Cardiac septum (tissue), 1 donor: ENCODE measurements at places on chromosomes 5 and 9.

GRCh38 chr9:113999256-114000062, 78.6 kb downstream of the AMBP start:
- DNase-seq, result peak; percentile 56

GRCh38 chr5:40480392-40480791, 199.3 kb upstream of the PTGER4 start:
- no peak for DNase-seq

DNA sequence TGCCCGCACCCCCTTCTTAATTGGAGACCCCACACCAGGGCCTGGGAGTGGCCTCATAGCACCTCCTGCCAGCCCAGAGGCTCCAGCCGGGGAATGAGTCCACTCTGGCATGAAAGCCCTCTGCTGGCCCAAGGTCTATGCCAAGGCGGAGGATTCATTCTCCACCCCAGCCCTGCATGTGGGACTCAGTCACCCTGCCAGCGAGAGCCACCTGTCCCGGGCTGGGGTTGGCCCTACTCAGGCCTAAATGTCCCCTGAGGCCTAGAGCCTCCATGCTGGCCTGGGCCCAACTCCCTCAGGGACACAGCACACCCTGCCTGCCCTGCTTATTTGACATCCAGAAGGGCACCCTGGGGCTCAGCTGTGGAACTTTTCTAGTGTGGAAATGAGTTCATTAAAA, 1.0 kb upstream of the RAPGEF1 start:
- no peak for DNase-seq

DNA sequence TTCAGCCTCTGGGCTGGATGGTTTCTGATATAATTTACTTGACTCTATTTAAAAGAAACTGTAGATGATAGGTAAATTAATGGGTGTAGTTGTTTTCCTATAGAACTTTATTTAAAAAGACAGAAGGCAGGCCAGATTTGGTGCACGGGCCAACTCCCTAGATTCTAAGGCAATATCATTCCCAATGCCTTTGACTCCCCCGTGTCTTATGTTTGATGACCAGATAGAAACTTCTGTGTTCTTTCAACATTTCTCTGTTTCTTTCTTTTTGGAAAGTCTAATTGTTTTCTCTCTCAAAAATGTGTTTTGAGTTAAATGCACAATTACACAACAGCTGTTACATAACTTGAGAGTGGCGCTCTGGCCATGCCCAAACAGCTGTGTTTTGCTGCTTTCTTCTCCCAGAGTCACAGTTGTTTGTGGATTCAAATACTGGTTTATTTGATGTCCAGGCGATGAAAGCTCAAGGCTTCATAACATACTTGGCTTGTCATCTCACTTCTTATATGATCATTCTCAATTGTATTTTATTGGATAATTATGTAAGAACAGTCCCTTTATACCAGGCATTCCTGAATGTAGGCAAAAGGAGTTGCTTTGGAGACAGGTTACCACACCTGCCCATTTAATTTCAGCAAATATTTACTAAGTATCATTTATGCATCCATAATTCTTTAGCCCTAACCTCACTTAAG, 1.7 kb upstream of the ALDH1A1 start:
- no peak for DNase-seq

- no peak for DNase-seq
Observed at GRCh38 chr5:103522586-103522985, 40.0 kb downstream of the NUDT12 start.

GRCh38 chr9:13412331-13412730, 132.8 kb upstream of the MPDZ start:
- DNase-seq, result no peak

DNA sequence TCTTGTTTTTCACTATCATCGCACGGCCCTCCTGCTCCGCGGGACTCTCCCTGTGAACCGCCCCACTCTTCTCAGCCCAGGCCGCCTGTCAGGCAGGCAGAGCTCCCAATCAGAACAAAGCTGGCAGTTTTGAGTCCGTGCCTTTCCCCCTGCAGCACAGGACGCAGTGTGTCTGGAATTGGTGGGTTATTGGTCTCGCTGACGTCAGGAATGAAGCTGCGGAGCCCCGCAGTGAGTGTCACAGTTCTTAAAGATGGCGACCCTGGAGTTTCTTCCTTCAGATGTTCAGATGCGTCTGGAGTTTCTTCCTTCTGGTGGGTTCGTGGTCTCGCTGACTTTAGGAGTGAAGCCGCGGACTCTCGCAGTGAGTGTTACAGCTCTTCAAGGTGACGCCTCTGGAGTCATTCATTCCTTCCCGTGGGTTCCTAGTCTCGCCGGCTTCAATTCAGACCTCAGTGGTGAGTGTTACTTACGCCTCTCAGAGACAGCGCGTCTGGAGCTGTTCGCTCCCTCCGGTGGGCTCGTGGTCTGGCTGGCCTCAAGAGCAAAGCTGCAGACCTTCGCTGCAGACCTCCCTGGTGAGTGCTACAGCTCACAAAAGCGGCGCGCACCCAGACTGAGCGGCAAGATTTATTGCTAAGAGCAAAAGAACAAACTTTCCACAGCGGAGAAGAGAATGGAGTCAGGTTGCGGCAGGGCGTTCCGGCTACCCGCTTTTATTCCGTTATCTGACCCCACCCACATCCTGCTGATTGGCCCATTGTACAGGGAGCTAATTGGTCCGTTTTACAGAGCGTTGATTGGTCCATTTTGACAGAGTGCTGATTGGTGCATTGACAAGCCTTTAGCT, 7.4 kb downstream of the ZDHHC11B start:
- DNase-seq, result no peak

DNA sequence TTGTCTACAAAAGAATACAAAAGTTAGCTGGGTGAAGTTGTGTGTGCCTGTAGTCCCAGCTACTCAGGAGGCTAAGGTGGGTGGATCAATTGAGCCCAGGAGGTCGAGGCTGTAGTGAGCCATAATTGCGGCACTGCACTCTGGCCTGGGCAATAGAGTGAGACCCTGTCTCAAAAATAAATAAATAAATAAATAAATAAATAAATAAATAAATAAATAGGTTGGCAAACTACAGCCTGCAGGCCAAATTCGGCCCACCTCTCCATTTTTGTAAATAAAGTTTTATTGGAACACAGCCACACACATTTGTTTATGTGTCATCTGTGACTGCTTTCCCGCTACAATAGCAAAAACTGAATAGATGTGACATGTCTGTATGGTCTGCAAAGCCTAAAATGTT, 9.5 kb downstream of the PTGS1 start:
- no peak for DNase-seq

DNA sequence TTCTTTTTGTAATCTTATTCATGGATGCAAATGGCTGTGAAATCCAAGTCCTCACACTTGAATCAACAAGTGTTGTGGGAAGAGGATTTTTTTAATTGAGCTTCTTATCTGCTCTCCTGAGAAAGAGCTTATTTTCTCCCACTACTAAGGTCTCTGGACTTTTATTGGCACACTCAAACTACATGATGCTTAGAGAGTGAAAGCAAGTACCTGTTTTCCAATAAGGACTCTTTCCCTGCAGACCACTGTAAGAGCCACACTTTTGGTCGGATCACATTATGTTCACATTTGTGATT, 546.4 kb upstream of the ARRDC3 start:
- DNase-seq, result no peak

GRCh38 chr9:4923580-4924544, 61.2 kb upstream of the JAK2 start:
- DNase-seq, result no peak

GRCh38 chr5:120160124-120160895, 303.8 kb upstream of the PRR16 start:
- DNase-seq, result no peak

GRCh38 chr9:127545196-127546124, 66.6 kb upstream of the STXBP1 start:
- no peak for DNase-seq

DNA sequence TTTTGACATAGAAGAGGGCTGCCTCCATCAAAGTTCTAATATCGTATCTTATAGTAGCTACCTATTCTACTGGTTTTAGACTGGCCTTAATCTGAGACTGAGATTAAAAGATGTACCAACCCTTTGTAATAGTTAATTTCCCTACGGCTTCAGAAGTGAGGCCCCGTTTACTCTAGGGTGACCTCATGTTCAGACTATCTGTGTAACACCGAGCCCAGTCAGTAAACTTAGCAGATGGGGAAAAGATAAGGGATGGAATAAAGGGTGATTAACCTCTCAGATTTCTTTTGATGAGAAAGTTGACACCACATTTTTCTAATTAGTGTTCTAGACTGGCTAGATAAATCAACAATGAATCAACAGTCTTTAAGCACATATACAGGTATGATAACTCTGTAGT, 283.1 kb downstream of the KCTD16 start:
- DNase-seq, result no peak

GRCh38 chr9:87910821-87911220, 6.9 kb upstream of the SPATA31C1 start:
- DNase-seq, result no peak

GRCh38 chr9:15670894-15671293, 118.1 kb downstream of the CCDC171 start:
- no peak for DNase-seq

DNA sequence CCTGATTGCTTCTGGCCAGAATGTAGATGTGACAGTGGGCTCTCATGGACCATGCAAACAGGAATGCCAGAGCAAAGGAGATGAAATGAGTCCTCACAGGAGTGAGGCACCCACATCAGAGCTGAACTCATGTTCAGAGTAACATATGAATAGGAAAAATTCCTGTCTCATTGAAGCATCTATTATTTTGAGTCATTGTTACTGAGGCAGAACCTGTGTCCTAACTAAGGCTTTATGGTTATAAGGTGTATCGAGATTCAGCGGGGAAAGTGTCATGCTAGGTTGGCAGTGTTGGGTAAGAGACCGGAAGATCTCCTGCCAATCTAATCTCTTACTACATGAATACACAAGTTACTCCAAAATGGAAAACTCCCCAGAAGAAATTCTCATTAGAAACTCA, 304.1 kb downstream of the TRPM3 start:
- no peak for DNase-seq

DNA sequence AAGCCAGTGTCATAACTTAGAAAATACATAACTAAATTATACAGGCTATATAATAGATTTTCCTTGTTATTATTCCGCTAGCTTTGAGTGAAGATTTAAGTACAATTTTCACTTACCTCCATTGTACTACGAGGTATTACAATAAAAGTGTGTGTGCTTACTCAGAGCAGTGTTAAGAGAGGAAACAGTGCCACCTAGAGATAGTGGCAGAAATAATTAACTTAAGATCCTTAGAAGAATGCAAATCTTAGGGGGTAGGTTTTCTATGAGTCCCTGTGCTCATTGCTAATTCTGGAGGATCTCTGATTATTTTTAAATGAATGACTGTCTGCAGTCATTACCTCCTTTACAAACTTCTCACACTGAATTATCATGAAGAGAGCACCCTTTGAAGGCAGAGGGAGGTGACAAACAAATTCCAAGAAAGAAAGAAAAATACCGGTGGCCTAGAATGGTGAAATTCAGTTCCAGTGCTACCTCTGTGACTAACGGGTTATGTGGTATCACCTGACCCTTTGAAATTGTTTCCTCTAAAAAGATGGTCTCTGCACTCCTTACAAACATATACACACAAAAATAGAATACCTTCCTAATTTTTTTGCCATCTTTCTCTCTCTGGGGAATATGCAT, 379.8 kb downstream of the TRIM36 start:
- no peak for DNase-seq
